AG04449 (cell line): ENCODE measurements at places on chromosomes 13 and 19.

DNA sequence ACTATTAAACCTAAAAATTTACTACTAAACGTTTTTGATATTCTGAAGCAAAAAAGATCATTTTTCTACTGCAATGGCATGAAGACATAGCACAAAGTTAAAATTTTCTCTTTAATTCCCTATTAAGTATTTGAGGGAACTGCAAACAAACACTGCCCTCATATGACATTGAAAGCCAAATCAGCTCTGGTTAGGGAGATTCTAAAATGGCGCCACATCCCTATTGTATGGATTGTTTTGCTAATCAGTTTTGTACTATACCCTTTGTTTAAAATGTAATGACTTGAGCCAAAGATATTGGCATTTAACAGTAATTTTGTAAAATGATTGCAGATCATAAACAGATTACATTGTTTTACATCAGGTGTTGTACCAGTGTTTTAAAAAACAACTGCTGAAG, 65.8 kb downstream of the FLT1 start:
- no peak for DNase-seq

- DNase-seq, result no peak
These were observed 28.6 kb upstream of the CYP2B6 start for GRCh38 chr19:40962460-40962961.

DNA sequence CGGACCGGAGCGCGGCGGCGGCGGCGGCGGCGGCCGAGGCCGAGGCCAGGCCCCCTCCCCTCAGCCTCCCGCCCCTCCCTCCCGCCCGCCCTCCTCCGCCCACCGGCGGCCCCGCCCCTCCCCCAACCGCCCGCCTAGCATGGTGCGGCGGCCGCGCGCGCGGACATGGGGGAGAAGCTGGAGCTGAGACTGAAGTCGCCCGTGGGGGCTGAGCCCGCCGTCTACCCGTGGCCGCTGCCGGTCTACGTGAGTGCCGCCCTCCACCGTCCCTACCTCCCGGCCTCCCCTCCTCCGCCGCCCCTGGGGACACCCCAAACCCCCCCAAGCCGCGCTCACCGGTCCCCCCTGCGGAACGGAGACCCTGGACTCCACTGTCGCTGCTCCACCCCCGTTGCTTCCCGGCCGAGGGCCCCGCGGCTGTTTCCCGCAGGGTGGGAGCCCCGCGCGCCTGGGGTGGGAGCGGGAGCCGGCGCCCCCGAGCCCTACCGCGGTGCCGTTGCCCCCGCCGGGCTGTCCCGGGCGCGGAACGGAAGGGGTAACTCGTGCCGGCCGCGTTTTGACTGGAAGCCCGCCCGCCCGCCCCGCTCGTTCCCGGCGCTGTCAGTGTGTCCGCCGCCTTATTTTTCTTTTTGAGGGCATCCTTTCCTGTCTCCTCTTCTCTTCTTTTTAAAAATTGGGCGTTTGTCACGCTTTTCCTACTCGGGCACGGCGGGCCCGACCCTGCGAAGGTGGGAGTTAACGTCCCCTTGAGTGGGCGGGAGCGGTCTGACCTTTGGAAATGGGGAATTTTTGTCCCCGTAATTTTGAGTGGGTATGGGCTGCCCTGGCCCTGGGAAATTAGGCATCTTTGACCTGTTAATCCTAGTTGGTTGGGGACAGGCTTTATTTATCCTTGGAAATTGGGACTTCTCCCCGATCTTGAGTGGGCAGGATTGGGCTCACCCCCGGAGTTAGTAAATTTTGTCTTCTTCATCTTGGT, 576 bp downstream of the DOT1L start:
- no peak for DNase-seq

DNA sequence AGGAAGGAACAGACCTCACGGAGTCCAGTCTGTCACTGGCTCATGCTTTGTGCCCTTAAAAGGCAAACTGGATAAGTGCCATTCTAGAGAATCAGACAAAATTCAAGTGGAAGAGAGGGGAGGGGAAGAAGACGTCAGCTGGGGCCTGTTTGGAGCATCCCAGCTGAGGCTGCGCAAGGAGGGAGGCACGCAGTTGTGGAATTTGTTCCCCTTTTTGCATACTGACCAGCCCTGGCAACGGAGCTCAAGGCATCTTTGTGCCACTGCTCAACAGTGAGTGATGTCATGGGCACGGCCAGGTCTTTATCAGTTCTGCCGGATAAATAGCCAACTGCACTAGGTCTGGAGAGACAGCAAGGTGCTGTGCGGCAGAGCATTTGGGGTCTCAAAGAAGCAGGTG, at the start of gene GPR42:
TSS of gene GPR42 (plus strand) at position 347 of the 400 bp plus-strand sequence. CDS start 292 bp downstream, outside the sequence.
- DNase-seq, result no peak

DNA sequence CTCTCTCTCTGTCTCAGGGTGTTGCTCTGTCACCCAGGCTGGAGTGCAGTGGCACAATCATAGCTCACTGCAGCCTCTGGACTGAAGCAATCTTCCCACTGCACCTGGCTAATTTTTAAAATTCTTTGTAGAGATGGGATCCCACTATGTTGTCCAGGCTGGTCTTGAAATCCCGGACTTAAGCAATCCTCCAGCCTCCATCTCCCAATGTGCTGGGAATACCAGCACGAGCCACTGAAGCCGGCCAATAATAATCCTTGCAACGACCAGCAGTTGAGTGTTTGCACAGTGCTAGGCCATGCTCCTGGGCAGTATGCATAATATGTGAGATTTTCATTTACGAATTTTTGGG, 640 bp upstream of the EPOR start:
- DNase-seq, result no peak

DNA sequence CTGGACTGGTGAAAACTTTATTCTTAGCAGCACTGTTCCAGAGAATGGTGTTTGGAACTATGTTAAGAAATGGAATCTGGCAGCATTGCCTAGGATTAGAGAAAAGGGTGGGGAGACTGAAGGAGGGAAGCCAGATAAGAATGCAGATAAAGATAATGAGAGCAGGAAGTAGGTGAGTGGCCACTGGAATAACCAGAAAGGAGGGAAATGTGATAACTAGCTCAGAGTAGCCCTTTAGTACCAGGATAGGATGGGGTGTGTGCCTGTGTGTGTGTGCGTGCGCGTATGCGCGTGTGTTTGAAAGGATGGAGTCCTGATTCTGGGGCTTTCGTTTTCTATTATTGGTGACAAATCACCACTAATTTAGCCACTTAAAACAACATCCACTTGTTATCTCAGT, 33.4 kb upstream of the FRY start:
- no peak for DNase-seq

DNA sequence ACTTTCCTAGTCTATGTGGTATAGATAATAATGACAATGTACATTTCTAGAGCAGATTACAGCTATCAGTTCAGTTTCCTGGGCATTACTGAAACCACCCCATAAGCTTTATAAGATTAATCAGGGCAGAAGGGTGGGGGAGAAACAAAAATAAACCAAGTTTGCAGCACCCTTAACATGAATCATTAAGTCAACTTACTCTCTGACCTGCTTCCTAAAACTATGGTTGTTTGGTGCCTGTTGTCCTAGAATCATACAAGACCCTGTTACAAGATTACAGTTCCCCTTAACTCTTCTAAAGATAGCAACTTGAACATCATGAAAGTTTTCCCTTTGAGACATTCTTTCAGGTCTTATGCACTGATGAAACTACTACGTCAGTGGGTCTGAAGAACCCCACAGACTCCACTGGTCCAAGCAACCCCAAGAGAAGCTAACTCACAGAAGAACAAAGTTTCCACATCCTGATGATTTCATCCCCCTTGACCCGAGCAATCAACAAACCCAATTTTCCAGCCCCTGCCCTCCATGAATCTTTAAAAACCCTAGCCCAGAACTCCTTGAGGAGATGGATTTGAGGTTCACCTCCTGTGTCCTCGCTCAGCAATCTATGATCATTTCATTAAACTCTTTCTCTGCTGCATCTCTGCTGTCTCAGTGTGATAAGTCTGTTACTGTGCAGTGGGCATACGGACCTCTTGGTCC, 336.5 kb downstream of the FOXO1 start:
- DNase-seq, result no peak

- peak; percentile 26 for DNase-seq
These were observed 366.8 kb downstream of the SLITRK1 start for GRCh38 chr13:83515268-83516015.

DNA sequence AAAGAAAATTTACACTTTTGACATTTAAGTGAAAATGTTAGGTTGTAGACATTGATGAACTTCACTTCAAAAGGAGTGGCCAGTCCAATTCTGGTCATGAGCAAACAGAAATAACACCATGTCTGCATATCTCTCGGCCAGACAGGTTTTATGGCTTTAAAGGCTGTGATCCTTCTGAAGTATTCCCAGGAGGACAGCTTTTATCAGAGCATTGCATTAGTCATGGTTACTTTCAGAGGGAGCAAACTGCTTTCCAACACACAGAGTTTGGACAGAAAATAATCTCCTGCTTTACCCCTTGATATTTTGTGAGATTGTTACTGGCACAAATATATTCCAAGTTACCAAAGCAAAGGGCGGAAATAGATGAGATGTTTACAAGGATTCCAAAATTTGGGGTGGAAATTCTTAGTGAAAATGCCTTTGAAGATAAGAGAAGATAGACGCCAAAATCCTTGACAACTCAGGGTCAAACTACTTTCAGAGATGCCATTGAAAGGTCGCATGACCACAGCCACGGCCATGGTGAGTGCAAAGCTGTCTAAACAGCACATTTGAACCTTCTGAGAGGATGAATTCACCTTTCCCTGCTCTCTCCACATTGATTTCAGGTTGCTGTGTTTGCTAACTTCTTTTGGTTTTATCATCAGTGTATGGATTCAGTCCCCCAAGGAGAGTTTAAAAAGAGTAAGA, 584.5 kb upstream of the SGCG start:
- no peak for DNase-seq
